ENCODE measurements at places on chromosomes 1 and 21. TPM values are rescaled to one million over a fixed set of nuclear protein-coding genes. Genes with fewer than 3 reads are reported as not detected.

Gene WDR4
- total RNA-seq, result 50.2 TPM

GRCh38 chr1:28329395-28330153, 734 bp downstream of the MED18 start:
- DNase-seq, result peak; percentile 76
- H3K27me3 ChIP-seq, result no peaks in the 10 kb centered on the region
- peak overlapping the region; percentile 94 for H3K27ac ChIP-seq
- peaks cover 6% of the 10 kb centered on the region for H3K36me3 ChIP-seq

Gene RPRD2
- total RNA-seq, result 18.0 TPM

DNA sequence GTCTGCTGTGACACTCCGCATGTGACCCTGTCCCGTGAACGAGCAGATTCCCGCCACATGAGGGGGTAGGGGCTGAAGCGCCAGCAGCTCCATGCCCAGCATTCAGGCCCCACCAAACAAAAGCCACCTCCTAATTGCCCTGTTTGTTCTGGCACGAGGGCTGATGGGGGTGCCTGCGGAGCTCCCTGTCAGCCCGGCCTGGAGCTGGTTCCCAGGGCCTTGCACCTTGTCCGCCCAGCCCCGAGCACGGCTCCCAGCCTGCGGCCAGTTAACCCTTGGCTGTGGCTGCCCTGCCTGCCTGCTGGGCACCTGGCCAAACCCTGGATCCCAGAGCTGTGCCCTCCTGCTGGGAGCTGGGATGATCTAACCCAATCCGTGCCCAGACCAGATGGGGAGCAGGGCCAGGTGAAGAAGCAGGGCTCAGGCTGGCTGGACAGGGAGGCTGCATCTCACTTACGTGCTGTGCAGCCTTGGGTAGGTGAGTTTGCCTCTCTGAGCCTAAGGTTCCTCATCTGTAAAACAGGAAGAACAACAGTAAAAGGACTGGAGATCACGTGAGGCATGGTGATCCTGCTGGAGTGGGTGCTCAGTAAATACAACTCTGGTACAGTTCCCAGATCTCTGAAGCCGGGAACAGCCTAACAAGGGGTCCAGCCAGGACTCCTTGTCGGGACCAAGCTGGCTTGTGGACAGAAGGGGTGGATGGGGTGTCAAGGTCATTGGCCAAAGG, 110.9 kb upstream of the IFFO2 start:
- H3K4me3 ChIP-seq, result no peak overlapping the region
- no peaks in the 10 kb centered on the region for H3K27me3 ChIP-seq
- no peak for DNase-seq
- no peak overlapping the region for H3K27ac ChIP-seq
- H3K36me3 ChIP-seq, result no peaks in the 10 kb centered on the region

GRCh38 chr1:239067480-239067879, 318.9 kb upstream of the CHRM3 start:
- no peak for DNase-seq
- H3K4me1 ChIP-seq, result peaks cover 5% of the 10 kb centered on the region
- H3K36me3 ChIP-seq, result no peaks in the 10 kb centered on the region
- no peaks in the 10 kb centered on the region for H3K27me3 ChIP-seq
- no peak overlapping the region for H3K4me3 ChIP-seq

DNA sequence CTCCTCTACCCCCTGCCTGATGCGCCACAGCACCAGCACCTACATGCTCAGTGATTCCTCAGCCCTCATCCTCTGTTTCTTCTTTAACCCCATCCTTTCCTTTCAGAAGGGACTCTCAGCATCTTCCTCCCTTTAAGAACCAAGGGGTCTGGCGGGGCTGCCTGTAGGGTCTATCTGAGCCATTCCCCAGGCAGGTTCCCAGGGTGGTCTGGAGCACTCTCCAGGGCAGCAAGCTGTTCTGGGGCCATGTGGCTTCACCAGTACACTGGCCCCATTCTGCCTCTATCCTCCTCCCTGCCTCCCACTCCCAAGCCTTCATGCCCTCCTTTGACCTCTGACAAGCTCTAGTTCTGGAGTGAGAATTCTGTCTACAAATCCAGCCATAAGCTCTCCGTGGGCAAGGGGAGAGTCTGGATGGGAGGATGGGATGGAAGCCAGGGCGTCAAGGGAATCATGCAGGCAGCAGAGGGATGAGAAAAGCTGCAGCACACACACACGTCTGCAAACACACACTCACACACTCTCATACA, 10.4 kb downstream of the BATF3 start:
- no peaks in the 10 kb centered on the region for H3K27me3 ChIP-seq
- H3K4me3 ChIP-seq, result no peak overlapping the region
- no peak for DNase-seq
- peaks cover 20% of the 10 kb centered on the region for H3K4me1 ChIP-seq

DNA sequence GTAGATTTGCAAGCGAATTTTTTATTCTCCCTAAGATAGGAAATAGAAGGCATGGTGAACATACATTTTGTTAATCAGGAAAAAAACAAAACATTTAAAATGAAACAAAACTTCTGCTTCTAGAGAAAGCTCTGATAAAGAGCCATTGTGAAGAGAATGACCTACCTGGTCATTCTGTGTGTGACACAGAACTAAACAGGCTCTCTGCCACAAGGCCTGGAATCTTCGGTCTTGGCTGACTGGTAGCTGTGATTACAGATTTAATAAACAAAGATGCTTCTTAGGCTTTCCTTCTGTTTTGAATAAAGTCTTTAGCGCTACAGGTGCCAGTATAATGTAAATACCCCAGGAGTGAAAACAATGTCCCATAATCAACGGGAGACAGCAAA, 22.1 kb downstream of the SLC35D1 start:
- no peaks in the 10 kb centered on the region for H3K36me3 ChIP-seq
- no peak overlapping the region for H3K4me3 ChIP-seq
- DNase-seq, result no peak
- H3K27ac ChIP-seq, result no peak overlapping the region

DNA sequence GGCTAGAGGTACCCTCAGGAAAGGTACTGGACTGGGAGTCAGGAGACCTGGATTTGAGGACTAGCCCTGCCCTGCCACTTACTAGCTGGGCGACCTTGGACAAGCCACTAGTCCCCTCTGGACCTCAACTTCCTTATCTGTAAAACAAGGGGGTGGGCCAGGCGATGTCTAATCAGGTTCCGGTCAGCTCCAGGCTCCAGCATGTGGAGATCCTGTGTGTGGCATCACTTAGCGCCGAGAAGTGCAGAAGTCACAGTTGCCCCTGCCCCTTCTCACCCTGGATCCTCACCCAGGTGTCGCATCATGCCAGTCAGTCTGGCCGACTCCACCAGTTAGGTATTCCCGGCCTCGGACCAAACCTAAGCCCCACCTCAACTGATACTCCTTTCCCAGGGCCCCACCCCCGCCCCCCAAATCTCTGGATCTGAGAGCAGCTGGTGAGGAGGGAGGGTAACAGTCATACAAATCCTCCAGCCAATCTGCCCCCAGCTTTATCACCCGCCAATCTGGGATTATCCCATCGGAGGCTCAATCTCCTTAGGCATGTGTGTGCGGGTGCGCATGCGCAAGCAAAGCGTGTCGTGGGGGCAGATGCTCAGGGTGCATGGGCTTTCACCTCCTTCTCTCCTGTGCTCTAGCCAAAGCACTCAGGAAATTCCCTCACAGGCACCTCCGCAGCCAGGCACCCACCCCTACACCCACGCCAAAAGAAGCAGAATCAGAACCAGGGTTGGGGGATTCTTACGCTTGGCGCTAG, 5.4 kb downstream of the CELF3 start:
- peaks cover 10% of the 10 kb centered on the region for H3K4me1 ChIP-seq
- no peaks in the 10 kb centered on the region for H3K36me3 ChIP-seq
- no peaks in the 10 kb centered on the region for H3K27me3 ChIP-seq
- H3K4me3 ChIP-seq, result no peak overlapping the region
- no peak overlapping the region for H3K27ac ChIP-seq
- DNase-seq, result no peak

GRCh38 chr1:30822006-30822405, 64.4 kb upstream of the LAPTM5 start:
- H3K27ac ChIP-seq, result no peak overlapping the region
- H3K36me3 ChIP-seq, result no peaks in the 10 kb centered on the region
- H3K4me3 ChIP-seq, result no peak overlapping the region
- peaks cover 28% of the 10 kb centered on the region for H3K4me1 ChIP-seq
- DNase-seq, result no peak
- 0 out of 2 replicates have a peak, but pooled peaks cover 4% of the 10 kb centered on the region for H3K27me3 ChIP-seq

Gene LDLRAD2
- 0.31 TPM for total RNA-seq

- peak within 1 kb of the TSS; percentile 91 for H3K4me3 ChIP-seq
- peak; percentile 96 for DNase-seq
- H3K36me3 ChIP-seq, result no peaks in the 10 kb centered on the region
- peaks cover 7% of the 10 kb centered on the region for H3K4me1 ChIP-seq
Measured at GRCh38 chr1:44842862-44843655, at the start of gene PTCH2. PTCH2 (minus strand) TSS chr1:44843253; CDS start chr1:44842932, 321 bp downstream.
